ENCODE measurements at places on chromosomes 13 and 19.

- DNase-seq, result no peak
Observed at GRCh38 chr19:28927456-28927855, 285.5 kb downstream of the UQCRFS1 start.

- DNase-seq, result no peak
Observed at GRCh38 chr13:73275163-73275562, 216.4 kb downstream of the KLF5 start.

GRCh38 chr19:15675560-15675959 lies 2.7 kb downstream of the CYP4F12 start:
- DNase-seq, result no peak

- no peak for DNase-seq
Observed at GRCh38 chr19:14354445-14354844, 26.8 kb upstream of the ADGRE5 start.

- no peak for DNase-seq
Observed at GRCh38 chr13:29654843-29655547, 59.5 kb upstream of the SLC7A1 start.

DNA sequence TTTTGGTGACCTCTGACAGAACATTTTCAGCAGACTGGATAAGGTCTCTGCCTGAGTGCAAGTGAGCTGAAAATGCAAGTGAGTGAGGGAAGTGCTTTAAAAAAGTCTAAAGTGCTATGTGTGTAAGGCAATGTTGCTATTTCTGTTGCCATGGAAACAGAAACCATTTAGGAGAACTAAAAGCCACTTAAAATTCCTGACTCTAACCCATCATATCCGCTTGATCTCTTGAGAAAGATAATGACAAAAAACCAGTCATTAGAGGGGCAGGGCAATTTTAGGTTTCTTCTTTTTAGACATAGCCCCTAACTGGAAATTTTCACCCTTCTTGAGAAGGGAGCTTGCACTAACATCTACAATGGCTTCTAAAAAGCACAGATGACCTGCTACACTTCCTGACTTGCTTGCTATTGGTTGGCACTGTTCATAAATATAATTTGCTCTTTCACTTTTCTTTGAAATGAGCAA lies at the start of gene CYSLTR2:
TSS of gene CYSLTR2 (plus strand) at position 458 of the 468 bp plus-strand sequence. CDS start 52,889 bp downstream, outside the sequence.
- DNase-seq, result no peak

GRCh38 chr13:53201454-53202225 lies 173.0 kb downstream of the OLFM4 start:
- no peak for DNase-seq

GRCh38 chr13:99066219-99066618 lies 88.4 kb upstream of the DOCK9 start:
- no peak for DNase-seq

DNA sequence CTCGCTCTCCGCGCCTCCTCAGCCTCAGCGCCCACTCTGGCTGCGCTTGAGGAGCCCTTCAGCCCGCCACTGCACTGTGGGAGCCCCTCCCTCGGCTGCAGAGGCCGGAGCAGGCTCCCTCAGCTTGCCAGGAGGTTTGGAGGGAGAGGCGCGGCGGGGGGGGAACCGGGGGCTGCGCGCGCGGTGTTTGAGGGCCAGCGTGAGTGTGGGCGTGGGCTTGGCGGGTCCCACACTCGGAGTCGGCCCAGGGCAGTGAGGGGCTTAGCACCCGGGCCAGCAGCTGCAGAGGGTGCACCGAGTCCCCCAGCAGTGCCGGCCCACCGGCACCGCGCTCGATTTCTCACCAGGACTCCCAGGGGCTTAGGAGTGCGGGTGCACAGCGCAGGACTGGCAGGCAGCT lies 1220.9 kb downstream of the PCDH9 start:
- DNase-seq, result no peak

DNA sequence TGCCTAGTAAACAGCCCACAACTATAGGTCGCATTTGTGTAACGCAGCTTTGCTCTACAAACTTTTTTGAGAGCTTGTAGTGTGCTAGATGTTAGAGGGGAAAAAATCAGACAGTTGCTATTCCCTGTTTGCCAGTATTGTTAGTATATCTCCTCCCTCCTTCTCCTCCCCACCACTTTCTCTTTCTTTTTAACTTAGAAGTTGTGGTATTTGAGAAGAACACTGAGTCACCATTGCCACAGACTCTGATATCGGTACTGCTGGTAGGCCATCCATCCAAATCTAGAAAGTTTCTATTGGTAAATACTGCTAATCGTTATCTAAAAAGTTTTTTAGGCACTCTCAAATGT lies 666 bp downstream of the POMP start:
- DNase-seq, result no peak

DNA sequence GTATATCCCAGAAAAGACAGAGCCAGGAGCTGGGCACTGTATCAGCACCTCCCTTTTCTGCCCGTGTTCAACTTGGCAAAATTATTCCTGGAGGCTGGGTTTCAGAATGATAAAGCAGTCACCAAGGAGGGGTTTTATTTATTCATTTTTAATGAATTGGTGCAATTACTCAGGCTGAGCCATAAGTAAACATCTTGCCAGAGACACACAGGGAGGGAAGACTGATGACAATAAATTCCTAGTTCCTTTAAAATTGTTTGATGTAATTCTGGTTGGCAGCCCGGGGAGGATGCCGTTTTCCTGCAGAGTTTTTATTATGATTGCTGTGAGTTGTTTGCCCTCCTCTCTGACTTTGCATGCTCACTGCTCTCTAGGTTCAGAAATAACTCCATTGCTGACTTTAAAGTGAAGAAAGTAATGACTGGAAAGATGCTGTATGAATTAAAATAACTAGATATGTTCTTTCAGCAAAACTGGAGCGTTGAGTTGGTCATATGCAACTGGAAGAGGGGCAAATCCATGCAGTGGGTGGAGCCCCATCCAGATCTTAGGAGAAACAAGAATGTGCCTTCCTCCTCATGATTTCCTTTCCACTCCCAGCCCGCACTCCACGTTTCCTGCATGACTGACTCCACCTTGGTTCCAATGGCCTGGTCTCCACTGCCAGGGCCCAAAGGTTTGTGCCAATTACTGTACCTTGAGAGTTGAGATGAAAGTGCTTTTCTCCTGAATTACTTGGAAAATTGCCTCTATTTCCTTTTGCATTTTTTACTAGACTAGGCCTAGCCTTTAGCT lies 182.1 kb downstream of the RFC3 start:
- DNase-seq, result no peak

DNA sequence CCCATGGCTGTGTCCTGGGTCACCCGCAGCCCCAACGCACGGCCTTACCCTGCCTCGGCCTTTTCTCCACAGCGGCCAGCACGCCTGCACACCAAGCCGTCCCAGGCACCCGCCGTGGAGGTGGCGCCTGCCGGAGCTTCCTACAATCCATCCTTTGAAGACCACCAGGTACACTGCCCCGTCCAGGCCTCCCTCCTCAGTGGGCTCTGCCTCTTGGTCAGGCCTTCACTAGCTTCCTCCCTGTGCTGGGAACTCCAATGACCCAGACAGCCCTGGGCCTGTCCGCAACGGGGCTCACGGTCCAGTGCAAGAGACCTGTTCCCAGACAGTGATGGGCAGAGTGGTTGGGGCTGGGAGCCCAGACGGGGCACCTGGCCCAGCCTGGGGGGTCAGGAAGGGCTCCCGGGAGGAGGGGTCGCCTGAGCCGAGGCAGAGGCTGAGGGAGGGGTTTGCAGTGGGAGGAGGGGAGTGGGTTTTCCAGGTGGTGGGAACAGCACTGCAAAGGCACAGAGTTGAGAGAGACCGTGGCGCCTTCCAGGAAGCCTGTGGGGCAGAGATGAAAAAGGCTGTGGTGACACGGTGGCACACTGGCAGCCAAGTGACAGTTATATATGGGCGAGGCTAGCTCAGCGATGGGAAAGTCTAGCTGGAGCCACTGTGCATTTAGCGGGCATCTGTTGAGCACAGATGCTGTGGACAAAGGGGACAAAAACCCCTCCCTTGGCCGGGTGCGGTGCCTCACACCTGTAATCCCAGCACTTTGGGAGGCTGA lies 7.3 kb downstream of the NOP53 start:
- no peak for DNase-seq

DNA sequence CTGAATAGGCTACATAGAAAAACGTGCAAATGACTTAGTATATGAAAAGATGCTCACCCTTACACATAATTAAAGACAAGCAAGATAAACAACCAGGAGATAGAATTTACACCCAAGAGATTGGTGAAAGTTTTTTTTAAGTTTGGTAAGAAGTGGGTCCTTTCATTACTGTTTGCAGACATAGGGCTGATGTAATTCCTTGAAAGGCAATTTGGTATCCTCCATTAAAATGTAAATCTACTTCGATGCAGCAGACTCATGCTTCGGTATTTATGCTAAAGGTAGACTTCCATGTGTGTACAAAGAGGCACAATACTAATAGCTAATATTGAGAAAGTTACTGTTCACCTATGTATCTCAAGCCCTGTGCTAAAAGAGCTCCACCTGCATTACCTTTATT lies 33.5 kb downstream of the CNMD start:
- no peak for DNase-seq

DNA sequence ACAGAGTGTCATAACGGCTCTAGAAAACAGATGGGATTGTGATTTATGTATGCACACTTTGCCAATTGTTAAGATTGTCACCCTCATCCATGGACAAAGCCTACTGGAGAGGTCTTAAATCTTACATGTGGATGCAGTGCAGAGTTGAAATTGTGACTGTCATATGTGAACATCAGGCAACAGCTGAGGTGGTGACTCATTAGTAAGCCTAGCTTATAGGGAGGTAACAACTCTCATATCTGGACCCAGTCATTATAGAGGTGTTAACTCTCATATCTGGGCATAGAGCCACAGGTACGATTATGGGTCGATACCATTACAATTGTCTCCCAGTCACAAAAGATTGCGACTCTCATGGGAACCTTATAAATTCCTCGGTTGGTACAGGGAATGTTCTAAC lies 29.8 kb upstream of the ZNF254 start:
- DNase-seq, result no peak

DNA sequence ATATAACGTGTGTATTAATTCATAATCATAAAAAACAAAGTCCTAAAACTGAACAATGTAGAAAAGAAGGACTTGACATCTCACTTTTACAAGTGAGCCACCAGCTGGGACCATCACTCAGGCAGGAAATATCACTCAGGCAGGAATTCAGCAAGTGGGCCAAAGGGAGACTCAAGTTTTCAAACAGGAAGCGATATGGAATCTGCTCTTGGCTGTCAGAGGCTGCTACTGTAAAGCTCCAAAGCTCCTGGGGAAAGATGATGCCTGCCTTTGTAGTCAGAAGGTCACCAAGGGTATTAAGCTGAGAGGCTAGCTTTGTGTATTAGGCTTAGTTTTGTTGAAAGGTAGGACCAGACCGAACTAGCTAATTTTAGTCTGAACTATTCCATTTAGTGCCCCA lies 5.5 kb upstream of the AKAP11 start:
- DNase-seq, result no peak

GRCh38 chr13:97502181-97502580 lies 68.2 kb downstream of the RAP2A start:
- DNase-seq, result no peak

GRCh38 chr13:40178130-40178529 lies 488.3 kb downstream of the FOXO1 start:
- no peak for DNase-seq

GRCh38 chr13:45508776-45509175 lies 44.0 kb downstream of the COG3 start:
- DNase-seq, result no peak

DNA sequence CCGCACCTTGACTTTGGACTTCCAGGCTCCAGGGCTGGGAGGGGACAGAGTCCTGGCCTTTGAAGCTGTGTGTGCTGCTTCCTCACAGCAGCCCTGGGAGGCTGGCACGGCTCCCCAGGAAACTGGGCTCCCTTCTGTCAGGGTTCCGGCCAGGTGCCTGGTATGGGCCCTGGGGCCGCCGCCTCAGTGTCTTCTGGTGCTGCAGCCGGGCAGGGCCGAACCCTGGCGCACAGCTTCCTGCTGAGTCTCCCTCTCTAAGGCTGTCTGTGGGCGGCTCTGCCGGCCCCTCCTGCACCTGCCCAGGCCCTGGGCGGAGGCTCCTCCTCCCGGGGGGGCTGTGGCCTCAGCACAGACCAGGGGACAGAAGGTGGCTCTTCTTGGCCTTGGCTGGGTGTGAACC lies 32.4 kb downstream of the GPX4 start:
- DNase-seq, result no peak

DNA sequence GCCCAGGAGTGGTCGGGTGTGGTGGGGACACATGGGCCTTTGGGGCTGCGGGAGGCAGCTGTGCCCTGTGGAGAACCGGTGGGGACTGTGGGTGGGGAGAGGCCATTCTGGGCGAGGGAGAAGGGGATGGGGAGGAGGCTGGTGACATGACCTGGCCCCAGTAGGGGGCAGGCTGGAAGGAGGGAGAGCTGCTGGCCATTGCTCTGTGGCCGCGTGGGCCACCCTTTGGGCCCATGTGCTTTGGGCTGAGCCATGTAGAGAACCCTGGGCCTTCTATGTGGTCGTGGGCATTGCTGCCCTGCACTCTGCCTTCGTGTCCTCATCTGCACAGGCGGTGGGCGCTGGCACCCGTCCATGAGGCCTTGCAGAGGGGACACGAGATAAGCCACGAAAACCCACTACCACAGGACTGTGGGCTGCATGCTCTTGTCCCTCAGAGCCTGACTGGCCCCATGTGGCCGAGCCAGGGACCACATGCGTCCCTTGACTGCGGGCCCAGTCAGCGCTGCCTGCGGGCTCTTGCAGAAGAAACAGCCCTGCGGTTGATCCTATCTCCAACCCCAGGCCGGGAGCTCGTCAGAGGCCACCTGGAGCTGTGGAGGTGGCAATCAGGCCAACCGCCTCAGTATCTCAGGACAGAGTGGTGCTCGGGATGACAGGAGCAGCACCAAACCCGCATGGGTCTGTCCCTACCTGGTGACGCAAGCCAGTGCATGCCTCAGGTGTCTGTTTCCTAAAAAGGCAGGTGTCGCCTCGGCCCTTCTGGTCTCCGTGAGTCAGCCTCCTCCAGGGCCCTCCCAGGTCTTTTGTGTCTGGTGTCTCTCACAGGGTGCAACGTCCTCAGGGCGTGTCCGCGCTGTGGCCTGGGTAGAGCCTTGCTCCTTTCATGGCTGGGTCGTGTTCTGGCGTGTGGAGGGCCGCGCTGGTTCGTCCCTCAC lies 14.3 kb downstream of the FZR1 start:
- DNase-seq, result no peak

- no peak for DNase-seq
Observed at GRCh38 chr13:51928231-51928630, 66.5 kb downstream of the CCDC70 start.

GRCh38 chr13:52934258-52934657 lies 85.8 kb upstream of the PCDH8 start:
- no peak for DNase-seq
